ENCODE measurements at places on chromosomes 16 and 17. TPM values are rescaled to one million over a fixed set of nuclear protein-coding genes. Genes with fewer than 3 reads are reported as not detected.

The SPATA32 gene
- total RNA-seq: 0.20 TPM

The KRTAP1-5 gene
- total RNA-seq: not detected

The FBXO39 gene
- 0.36 TPM for total RNA-seq

The MYOCD gene
- not detected for total RNA-seq

GRCh38 chr17:55335625-55336024, 70.9 kb downstream of the HLF start:
- DNase-seq: no peak

- DNase-seq: no peak
Measured at GRCh38 chr17:82531431-82531881, 11.9 kb downstream of the FOXK2 start.

- no peak for DNase-seq
Measured at GRCh38 chr17:2551928-2552327, 40.2 kb upstream of the METTL16 start.

GRCh38 chr16:27823421-27823820, 240.1 kb downstream of the GSG1L start:
- no peak for DNase-seq

GRCh38 chr17:38705523-38705802, 390 bp downstream of the MLLT6 start:
- no peak for DNase-seq

DNA sequence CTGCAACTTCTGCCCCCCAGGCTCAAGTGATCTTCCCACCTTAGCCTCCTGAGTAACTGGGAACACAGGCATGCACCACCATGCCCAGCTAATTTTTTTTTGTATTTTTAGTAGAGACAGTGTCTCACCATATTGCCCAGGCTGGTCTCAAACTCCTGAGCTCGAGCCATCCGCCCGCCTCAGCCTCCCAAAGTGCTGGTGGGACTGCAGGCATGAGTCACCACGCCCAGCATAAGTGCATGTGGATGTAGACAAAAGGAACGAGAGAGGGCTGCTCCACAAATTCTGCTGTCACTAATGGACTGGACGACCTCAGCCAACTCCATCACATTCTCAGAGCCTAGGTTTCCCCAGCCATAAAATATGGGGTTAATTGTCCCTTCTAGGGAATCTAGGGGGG, 7.7 kb upstream of the SP2 start:
- no peak for DNase-seq

DNA sequence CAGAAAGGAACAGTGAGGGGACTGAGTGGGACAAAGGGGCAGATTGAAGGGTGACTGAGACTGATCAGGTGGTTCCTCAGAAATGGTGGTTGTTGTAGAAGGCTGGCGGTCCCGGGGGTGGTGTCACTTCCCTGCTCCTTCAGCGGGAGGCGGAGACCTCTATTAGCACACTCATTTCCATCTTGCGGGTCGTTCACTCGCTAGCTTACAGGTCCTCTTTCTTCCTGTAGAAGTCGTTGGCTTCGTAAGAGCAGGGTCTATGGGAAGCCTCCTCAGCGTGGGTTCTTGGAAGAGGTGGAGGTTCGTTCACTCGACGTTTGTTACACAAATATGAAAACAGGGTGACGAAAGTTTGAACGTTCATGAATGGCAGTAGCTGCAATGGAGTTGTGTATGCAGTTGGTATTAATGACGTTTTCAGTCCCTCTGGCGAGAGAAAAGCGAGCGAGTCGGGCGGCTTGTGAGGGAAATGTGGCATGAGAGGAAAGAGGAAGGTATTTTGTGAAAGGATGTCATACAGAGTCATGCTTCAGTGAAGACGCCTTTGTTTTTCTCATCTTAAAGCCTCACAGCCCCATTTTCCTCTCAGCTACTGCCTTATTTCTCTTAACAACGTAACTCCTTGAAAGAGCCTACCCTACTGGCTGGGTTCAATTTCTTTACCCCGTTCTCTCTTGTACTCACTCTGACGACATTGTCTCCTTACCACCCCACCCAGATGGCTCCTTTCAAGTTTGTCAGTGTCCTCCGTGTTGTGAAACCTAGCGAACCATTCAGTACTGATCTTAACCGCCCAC, 667 bp downstream of the EFCAB13 start:
- DNase-seq: peak; percentile 60

DNA sequence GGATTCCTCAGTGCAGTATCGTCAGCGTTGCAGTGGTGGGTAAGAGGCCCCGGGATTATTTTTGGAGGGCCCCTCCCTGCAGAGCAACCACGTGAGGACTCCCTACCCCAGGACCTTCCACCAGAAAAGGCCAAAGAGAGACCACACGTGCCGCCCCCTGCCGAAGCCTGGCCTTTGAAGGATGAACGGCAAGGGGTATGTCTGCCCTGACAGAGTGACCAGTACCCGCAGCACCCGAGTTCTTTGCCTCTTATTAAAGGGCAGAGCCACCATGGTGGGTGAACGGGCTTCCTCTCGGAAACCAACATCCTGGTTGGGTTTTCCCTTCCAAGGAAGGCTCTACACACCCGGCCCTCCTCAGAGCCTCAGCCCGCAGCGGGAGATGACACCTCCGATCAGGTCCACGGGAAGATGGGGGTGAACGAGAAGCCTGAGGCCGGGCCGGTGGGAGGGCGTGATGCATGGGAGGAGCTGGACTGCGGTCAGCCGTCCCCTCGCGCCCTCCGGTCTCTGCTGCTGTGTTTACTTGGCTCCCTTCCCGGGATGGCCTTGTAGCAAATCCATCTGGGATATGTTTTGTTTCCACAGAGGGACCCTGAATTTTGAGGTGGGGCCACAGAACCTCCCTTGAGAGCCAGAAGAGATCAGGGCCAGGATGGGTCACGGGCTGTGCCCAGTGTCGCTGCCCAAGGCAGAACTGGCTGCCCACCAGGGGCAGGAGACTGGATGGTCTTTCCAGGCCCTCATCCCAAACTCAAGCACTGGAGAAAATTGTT, 49.1 kb downstream of the TBC1D16 start:
- DNase-seq: no peak

DNA sequence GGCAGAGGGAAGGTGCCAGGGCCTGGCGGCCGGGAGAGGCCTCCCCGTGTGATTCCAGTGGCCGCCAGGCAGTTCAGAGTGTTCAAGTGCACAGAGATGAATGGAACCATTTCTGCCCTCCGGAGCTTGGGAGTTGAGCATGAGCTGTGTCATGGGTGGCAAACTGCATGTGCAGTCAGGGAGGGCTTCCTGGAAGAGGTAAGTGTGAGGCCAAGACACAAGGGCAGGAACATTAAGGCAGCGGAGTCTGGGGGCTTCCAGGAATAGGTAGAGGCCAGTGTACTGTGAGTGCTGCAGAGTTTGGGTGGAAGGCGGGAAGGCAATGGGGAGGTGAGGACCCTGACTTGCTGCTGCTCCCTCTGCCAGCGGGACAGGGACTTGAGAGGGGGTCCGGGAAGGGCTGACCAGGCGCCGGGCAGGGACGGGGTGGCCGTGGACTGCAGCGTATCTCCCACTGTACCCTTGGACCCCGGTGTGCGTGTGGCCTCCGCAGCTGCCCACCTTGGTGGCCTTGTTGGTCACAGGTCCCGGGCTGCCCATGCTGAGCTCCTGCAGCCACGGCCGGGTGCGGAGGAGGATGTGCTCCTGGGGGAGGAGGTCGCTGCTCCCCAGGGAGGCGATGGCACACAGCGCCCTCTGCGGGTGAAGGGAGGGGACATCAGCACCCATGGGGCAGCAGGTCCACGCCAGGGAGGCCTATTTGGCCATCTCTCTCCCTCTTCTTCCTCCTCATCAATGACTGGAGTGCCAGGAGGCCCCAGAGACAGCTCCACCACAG, 7.5 kb upstream of the CEP131 start:
- DNase-seq: no peak

DNA sequence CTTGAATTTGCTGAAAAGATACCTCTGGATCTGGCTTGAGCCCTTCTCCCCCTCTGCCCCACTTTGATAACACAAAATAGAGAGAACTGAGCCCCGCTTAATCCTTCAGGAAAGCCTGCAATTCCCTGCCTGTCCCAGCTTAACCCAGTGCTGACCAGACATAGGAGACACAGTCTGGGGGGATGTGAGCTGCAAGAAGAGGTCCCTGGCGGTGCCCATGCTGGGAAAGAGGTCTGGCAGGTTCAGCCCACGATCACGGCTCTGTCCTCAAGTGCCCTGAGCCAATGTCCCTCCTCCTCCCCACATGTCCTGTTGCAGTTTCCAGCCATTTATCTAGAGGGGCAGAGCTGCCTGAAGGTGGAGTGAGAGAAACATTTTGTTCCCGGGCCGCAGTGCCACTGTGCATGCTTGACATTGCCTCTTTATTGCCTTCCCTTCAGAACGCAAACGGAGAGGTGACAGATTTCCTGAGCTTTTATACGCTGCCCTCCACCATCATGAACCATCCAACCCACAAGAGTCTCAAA, 29.0 kb downstream of the PLCD3 start:
- DNase-seq: no peak

DNA sequence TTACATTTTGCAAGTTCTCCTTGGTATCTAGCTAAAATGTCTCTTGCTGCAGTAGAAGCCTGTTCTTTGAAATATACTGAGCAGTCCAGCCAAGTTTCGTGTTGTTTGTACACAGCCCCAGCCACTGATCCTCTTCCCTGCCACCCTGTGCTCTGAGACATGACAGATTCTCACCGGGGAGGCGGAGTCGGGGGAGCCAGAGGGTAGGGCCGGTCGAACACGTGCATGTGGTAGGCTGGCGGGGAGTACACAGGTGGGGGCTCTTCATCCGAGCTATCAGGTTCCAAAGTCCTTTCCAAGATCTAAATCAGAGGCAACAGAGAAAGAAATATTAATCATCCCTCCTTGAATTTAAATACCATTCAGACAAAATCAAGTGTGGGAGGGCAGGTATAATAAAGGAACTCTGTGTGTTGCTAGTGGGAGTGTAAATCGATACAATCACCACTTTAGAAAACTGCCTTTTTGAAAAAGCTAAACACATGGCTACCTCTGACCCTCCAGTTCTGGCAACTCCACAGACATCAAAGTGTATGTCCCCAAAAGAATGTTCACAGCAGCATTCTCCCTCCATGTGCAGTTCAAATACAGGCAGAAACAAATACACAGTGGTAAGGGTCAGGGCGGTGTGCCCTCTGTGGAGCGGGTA, 29.7 kb upstream of the MRPS23 start:
- DNase-seq: no peak

- DNase-seq: no peak
Measured at GRCh38 chr16:74760007-74760767, 14.4 kb downstream of the FA2H start.

GRCh38 chr17:34051046-34051445, 204.0 kb upstream of the CCL2 start:
- no peak for DNase-seq

Measured in CD4-positive, alpha-beta T cell (primary cell).